ENCODE measurements at places on chromosomes 12 and 14. TPM values are rescaled to one million over a fixed set of nuclear protein-coding genes. Genes with fewer than 3 reads are reported as not detected.

GRCh38 chr14:92917041-92917940 lies 5.7 kb upstream of the CHGA start:
- no peaks in the 10 kb centered on the region for H3K36me3 ChIP-seq
- no peak overlapping the region for H3K4me3 ChIP-seq
- H3K4me1 ChIP-seq: no peaks in the 10 kb centered on the region
- H3K27ac ChIP-seq: no peak overlapping the region
- no peak for DNase-seq

- DNase-seq: no peak
- H3K27me3 ChIP-seq: peaks cover 12% of the 10 kb centered on the region
- no peaks in the 10 kb centered on the region for H3K36me3 ChIP-seq
- no peak overlapping the region for H3K27ac ChIP-seq
- H3K4me3 ChIP-seq: no peak overlapping the region
These were observed 143.7 kb downstream of the PIWIL1 start for GRCh38 chr12:130481392-130481879.

GRCh38 chr12:91111366-91112325 lies at the start of gene LUM:
TSS of gene LUM (minus strand) at chr12:91111494. CDS start at chr12:91108979, 2,515 bp downstream.
- no peak for DNase-seq
- no peaks in the 10 kb centered on the region for H3K36me3 ChIP-seq
- H3K27me3 ChIP-seq: no peaks in the 10 kb centered on the region
- H3K4me3 ChIP-seq: peak within 1 kb of the TSS; percentile 20

DNA sequence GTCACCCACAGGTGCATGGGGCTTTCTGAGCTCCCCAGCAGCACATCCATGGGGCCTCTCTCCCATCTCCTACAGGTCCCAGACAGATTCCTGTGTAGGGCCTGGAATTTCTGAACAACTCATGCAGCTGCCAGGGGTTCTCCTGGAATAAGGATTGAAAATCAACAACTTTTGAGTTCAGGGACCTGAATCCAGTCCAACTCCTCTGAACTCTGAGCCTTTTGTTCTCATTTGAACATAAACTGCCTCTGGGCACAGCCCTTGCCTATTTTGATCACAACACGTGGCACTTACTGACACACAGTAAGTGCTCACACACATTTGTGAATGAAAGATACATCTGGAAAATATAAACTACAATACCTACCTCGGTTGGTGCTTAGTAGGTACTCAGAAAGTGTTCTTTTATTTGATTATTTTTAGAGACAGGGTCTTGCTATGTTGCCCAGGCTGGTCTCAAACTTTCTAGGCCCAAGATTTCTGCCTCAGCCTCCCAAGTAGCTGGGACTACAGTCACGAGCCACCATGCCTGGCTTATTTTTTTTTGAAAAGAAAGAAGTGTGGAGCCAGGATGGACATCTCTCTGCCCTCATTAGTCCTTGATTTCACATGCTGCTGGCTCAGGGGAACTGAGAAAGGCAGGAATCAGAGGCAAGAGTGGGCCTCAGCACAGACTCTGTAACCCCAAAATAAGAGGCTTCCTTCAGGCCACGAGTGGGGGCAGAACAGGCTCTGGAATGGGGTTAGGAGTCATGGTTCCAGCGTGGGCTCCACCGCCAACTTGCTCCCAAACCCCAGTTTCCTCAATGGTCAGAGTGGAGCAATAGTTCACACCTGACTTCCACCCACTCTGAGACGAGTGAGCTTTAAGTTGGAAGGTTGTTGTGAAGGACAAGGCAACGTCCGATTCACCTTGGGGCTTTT lies 27.0 kb downstream of the SYNE3 start:
- no peaks in the 10 kb centered on the region for H3K27me3 ChIP-seq
- DNase-seq: no peak
- no peaks in the 10 kb centered on the region for H3K36me3 ChIP-seq
- peak overlapping the region; percentile 61 for H3K27ac ChIP-seq
- H3K4me3 ChIP-seq: no peak overlapping the region

DNA sequence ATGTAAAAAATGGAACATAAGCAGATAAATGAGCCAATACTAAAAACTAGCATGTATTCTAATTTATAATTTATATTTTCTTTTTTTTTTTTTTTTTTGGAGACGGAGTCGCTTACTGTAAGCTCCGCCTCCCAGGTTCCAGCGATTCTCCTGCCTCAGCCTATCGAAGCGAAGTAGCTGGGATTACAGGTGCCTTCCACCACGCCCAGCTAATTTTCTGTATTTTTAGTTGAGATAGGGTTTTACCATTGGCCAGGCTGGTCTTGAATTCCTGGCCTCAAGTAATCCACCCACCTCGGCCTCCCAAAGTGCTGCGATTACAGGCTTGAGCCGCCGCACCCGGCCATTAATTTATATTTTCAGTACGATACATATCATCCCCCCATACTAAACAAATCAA lies 2.7 kb downstream of the MAPK1IP1L start:
- peaks cover 39% of the 10 kb centered on the region for H3K4me1 ChIP-seq
- H3K27me3 ChIP-seq: no peaks in the 10 kb centered on the region
- no peak overlapping the region for H3K27ac ChIP-seq

DNA sequence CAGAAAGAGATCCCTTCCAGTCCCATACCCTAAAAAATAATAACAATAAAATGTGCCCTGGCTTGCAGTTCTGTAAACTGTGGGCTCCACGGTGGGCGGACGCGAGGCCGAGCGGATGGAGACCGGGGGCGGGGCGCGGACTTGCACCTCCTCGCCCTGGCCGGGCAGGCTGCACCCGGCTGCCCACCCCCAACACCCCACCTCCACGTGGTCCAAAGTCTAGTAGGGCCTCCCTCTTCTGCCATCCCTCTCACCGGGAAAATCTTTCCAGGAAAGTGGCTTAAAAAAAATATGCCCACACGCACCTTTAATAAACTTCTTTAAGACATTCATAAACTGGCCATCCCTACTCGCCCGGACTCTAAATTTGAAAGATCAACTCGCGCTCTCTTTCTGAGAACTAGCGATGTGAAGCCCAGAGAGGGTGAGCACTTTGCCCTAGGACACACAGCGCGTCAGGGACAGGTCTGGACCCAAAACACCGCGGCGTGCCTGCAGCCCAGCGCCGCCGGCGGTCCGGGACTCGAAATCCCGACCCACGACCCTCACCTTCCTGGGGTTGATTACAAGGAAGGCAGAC lies 1.9 kb upstream of the BCL11B start:
- H3K4me1 ChIP-seq: peaks cover 43% of the 10 kb centered on the region
- H3K4me3 ChIP-seq: peak overlapping the region; percentile 84
- DNase-seq: peak; percentile 74
- H3K36me3 ChIP-seq: no peaks in the 10 kb centered on the region

PLEKHH1 gene
- 75.6 TPM for total RNA-seq

CARMIL3 gene
- 6.4 TPM for total RNA-seq

ARF6 gene
- total RNA-seq: 125 TPM

LUM gene
- total RNA-seq: 16.8 TPM

ASIC1 gene
- total RNA-seq: 1.3 TPM
